ENCODE measurements at places on chromosomes 5 and 9.

GRCh38 chr5:54680998-54681397 is 163.4 kb downstream of the SNX18 start:
- DNase-seq = no peak

DNA sequence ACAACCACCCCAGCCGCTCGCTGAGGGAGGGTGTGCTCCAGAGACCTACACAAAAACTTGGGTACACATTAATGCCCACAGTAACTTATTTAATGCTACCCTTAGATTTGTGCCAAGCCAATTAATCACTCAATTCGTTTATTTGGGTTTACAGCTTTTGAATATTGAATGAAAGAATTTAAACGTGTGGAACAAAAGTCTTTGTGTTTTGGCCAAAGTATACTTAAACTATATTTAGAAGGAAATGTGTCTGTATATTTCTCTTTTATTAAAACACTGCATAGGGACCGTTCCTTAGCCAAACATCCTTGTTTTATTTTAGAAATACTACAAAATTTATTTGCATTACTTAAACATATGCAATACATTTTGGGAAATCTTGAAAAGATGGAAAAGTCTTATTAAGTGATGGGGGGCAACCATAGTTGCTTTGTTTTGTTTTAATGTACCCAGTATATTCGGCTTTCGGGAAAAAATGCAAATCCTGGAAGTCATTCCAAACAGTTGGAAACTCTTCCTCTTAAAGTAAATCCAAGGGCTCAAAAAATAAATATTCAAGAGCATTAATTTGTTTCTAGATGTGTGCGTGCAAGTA is 11.8 kb downstream of the ZNF608 start:
- DNase-seq = no peak

DNA sequence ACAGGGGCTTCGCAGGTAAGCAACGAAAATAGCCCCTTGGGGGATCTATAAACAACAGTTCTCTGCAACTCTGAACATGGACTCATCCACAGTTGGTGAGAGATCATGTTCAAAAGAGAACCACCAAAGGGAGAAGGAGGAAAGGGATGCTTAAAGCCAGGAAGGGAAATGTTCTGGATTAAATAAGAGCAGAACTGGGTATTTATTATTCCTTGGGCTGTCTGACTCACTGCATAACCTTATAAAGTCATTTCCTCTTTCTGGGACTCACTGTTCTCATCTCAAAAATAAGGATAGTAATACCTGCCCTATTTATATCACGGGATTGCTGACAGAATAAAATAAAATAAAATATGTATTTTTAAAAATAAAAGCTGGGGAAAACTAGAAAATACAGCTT is 11.2 kb upstream of the MARCHF3 start:
- DNase-seq = peak; percentile 66

- no peak for DNase-seq
Observed at GRCh38 chr9:135933114-135933513, 25.8 kb upstream of the CAMSAP1 start.

- DNase-seq = no peak
Observed at GRCh38 chr5:170108266-170108785, 2.6 kb downstream of the FOXI1 start.

DNA sequence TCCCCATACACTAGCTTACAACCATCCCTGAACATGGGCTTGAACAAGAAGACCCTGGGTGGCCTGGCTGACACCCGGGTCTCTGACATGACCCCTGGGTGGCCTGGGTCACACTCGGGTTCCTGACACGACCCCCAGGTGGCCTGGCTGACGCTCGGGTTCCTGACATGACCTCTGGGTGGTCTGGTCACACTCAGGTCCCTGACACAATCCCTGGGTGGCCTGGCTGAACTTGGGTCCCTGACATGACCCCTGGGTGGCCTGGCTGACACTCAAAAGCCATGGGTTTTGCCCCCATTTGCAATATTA is 38.0 kb downstream of the PRRT1B start:
- DNase-seq = no peak

DNA sequence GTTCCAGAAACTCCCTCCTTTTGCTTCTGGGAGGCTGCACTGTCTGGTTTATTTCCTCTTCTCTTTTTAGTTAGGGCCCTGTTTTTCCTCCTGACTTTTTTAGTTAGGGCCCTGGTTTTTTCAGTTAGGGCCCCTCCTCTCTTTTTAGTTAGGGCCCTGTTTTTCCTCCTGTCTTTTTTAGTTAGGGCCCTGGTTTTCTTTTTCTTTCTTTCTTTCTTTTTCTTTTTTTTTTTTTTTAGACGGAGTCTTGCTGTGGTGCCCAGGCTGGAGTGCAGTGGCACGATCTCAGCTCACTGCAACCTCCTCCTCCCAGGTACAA is 15.1 kb downstream of the GSN start:
- no peak for DNase-seq

- peak; percentile 22 for DNase-seq
Observed at GRCh38 chr5:126138281-126138931, 284.8 kb upstream of the GRAMD2B start.

- DNase-seq = no peak
Observed at GRCh38 chr9:121658591-121658990, 7.2 kb downstream of the DAB2IP start.

GRCh38 chr5:135964670-135965320 is 10.0 kb upstream of the LECT2 start:
- DNase-seq = peak; percentile 17

GRCh38 chr9:114693248-114693855 is 11.4 kb upstream of the TEX48 start:
- DNase-seq = no peak

Measured in cardiac fibroblast (primary cell).